ENCODE measurements at places on chromosomes 12 and 14. TPM values are rescaled to one million over a fixed set of nuclear protein-coding genes. Genes with fewer than 3 reads are reported as not detected.

GRCh38 chr12:21906919-21907493 is 34.2 kb downstream of the ABCC9 start:
- H3K4me3 ChIP-seq = no peak overlapping the region
- peaks cover 10% of the 10 kb centered on the region for H3K36me3 ChIP-seq
- DNase-seq = no peak
- H3K4me1 ChIP-seq = peaks cover 27% of the 10 kb centered on the region
- no peak overlapping the region for H3K27ac ChIP-seq

GRCh38 chr12:75685617-75686225 is 174.3 kb upstream of the KRR1 start:
- H3K4me1 ChIP-seq = peaks cover 18% of the 10 kb centered on the region
- H3K4me3 ChIP-seq = no peak overlapping the region
- H3K27ac ChIP-seq = no peak overlapping the region
- no peaks in the 10 kb centered on the region for H3K27me3 ChIP-seq

- peaks cover 6% of the 10 kb centered on the region for H3K36me3 ChIP-seq
- no peak overlapping the region for H3K27ac ChIP-seq
- H3K4me1 ChIP-seq = no peaks in the 10 kb centered on the region
- H3K27me3 ChIP-seq = no peaks in the 10 kb centered on the region
Measured at GRCh38 chr14:90293766-90294730, 37.7 kb downstream of the NRDE2 start.

Gene FAM90A1
- not detected for total RNA-seq

DNA sequence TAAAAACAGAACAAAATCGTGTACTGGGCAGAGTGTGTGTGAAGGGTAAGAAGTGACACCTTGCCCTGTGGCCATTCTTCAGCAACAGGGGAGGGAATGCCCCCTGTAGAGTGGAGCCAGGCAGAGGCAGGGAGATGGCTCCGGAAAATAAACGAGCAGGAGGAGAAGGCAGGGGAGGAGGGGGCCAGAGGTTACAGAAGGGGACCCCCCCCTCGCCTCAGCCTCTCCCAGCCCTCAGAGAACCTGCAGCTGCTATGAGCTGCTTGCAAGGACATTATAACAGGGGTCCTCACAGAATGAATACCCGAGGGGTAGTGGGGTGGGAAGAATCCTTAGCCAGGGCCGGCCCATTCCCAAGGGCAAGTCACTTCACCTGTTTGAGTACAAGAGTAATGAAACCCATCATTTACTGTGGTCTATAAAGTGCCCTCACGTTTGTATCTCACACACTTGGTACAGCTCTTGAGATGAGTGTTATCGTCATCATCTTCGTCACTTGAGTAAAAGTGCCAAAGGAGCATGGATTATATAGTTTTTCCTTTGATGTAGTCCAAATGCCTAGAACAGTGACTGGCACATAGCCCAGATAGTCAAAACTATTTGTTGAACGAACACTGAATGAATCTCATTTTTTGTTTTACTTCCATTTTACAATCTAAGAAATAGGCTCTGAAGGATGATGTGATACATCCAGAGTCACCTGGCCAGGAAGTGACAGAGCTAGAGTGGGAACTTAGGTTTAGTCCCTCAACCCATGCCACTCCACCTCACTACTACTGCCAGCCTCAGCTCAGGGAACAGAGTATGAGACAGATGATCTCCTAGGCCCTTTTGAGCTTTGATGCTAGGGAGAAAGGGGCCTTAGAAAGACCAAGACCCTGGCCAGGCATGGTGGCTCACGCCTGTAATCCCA is 14.5 kb downstream of the SCNN1A start:
- H3K36me3 ChIP-seq = no peaks in the 10 kb centered on the region
- H3K27me3 ChIP-seq = no peaks in the 10 kb centered on the region
- no peak overlapping the region for H3K27ac ChIP-seq
- DNase-seq = no peak
- no peak overlapping the region for H3K4me3 ChIP-seq

DNA sequence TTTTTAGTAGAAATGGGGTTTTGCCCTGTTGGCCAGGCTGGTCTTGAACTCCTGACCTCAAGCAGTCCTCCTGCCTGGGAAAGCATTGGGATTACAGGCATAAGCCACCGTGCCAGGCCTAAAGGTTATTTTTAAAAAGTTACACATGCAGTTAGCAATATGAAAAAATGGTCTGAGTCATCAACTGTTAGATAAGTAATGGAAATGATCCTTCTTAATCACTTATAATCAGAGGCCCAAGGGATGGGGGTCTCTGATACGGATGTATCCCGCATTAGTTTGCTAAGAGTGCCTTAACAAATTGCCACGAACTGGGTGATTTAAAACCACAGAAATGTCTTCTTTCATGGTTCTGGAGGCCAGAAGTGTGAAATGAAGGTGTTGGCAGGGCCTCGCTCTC is 54.1 kb upstream of the FERMT2 start:
- no peaks in the 10 kb centered on the region for H3K36me3 ChIP-seq
- H3K27ac ChIP-seq = no peak overlapping the region
- peaks cover 15% of the 10 kb centered on the region for H3K4me1 ChIP-seq
- H3K27me3 ChIP-seq = no peaks in the 10 kb centered on the region
- no peak overlapping the region for H3K4me3 ChIP-seq
- no peak for DNase-seq

Gene NEK9
- total RNA-seq = 113 TPM

- no peak within 1 kb of the TSS for H3K4me3 ChIP-seq
- peaks cover 3% of the 10 kb centered on the region for H3K36me3 ChIP-seq
- H3K4me1 ChIP-seq = no peaks in the 10 kb centered on the region
- H3K27me3 ChIP-seq = peaks cover 29% of the 10 kb centered on the region
Measured at GRCh38 chr12:48482198-48482597, at the start of gene C12orf54. C12orf54 (plus strand) TSS chr12:48482498; CDS start chr12:48483297, 799 bp downstream.

Gene SPTB
- 0.18 TPM for total RNA-seq

GRCh38 chr14:82047777-82048470 is 514.3 kb upstream of the SEL1L start:
- H3K4me3 ChIP-seq = no peak overlapping the region
- no peak for DNase-seq
- no peaks in the 10 kb centered on the region for H3K36me3 ChIP-seq
- H3K4me1 ChIP-seq = peaks cover 27% of the 10 kb centered on the region
- H3K27ac ChIP-seq = no peak overlapping the region

Gene CPNE6
- not detected for total RNA-seq

Gene GUCY2C
- total RNA-seq = not detected

- H3K36me3 ChIP-seq = no peaks in the 10 kb centered on the region
- no peak overlapping the region for H3K27ac ChIP-seq
- DNase-seq = no peak
- no peak overlapping the region for H3K4me3 ChIP-seq
Measured at GRCh38 chr14:44699391-44699790, 192.3 kb upstream of the FSCB start.

Gene PRB2
- total RNA-seq = not detected

- H3K4me1 ChIP-seq = peaks cover 31% of the 10 kb centered on the region
- H3K27me3 ChIP-seq = no peaks in the 10 kb centered on the region
- peak; percentile 4 for DNase-seq
- peak overlapping the region; percentile 95 for H3K4me3 ChIP-seq
- H3K36me3 ChIP-seq = peaks cover 5% of the 10 kb centered on the region
Measured at GRCh38 chr12:93468008-93468371, 676 bp downstream of the MRPL42 start.

DNA sequence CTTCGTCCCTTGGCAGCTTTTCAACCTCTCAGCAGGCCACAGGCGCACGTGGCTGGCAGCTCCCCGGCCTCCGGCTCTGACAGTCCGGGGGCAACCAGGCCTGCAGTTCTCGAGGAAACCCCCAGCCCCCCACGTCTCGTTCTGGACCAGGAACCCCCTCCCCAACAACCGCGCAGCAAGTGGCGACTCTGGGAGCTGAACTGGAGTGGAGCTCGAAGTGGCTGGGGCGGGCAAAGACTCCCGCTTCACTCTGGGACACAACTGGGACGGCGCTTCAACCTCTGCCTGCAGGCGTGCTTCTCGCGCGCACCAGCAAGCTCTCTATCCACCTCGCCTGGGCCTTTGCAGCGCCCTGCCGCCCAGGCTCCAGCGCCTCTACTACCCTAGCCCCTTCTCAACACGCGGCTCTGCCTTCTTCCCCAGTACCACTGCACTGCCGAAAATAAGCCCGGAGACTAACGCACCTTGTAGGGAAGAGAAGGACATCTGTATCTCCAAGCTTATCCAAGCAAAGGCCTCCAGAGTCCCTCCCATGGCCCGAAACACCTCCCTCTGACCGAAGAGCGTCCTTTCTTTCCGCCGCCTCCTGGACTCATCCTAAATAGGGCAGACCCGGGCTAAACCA is 2.4 kb upstream of the NKX2-1 start:
- peaks cover 100% of the 10 kb centered on the region for H3K27me3 ChIP-seq
- H3K36me3 ChIP-seq = no peaks in the 10 kb centered on the region

Gene RPL10L
- not detected for total RNA-seq

Gene RERG
- 0.61 TPM for total RNA-seq

- no peak overlapping the region for H3K27ac ChIP-seq
- no peak overlapping the region for H3K4me3 ChIP-seq
- peaks cover 9% of the 10 kb centered on the region for H3K4me1 ChIP-seq
- H3K27me3 ChIP-seq = peaks cover 8% of the 10 kb centered on the region
- no peak for DNase-seq
Measured at GRCh38 chr12:111260732-111261131, 108.2 kb downstream of the PHETA1 start.

DNA sequence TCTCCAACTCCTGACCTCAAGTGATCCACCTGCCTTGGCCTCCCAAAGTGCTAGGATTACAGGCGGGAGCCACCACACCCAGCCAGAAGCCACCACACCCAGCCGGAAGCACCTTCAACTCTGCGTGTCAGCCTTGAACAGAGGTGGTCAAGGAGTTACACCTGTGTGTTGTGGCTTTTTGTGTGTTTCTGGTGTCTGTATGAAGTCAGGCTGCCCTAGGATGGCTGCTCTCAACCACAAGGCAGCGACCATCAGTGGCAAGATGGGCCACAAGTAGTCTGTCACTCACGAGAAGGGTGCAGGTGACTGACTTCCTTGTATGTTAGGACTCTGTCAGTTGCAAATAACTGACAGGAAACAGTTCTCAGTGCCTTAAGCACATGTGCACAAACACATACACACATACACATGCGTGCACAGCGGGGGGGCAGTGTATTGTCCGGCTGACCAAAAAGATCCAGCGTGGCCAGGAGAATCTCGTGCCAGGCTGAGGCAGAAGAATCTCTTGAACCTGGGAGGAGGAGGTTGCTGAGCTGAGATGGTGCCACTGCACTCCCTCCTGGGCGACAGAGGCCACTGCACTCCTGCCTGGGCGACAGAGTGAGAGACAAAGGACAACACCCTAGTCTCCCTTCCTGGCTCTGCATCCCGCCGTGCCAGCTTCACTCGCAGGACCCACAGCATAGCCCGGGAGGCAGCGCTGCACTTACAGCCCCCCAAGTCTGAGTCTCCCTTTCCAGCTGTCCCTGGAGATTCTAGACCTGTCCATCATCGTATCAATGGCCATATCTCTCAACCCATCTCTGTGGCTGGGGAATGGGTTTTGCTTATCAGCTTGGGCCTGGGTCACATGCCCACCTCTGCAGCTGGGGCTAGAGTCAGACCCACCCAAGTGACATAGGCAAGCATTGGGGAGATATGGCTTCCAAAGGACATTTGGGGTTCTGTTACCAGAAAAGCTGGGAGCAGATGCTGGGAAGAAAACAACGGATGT is 13.7 kb downstream of the P2RX4 start:
- no peak overlapping the region for H3K27ac ChIP-seq
- H3K36me3 ChIP-seq = no peaks in the 10 kb centered on the region
- H3K4me1 ChIP-seq = no peaks in the 10 kb centered on the region
- H3K27me3 ChIP-seq = no peaks in the 10 kb centered on the region
- DNase-seq = no peak

Gene EMP1
- 0.30 TPM for total RNA-seq

DNA sequence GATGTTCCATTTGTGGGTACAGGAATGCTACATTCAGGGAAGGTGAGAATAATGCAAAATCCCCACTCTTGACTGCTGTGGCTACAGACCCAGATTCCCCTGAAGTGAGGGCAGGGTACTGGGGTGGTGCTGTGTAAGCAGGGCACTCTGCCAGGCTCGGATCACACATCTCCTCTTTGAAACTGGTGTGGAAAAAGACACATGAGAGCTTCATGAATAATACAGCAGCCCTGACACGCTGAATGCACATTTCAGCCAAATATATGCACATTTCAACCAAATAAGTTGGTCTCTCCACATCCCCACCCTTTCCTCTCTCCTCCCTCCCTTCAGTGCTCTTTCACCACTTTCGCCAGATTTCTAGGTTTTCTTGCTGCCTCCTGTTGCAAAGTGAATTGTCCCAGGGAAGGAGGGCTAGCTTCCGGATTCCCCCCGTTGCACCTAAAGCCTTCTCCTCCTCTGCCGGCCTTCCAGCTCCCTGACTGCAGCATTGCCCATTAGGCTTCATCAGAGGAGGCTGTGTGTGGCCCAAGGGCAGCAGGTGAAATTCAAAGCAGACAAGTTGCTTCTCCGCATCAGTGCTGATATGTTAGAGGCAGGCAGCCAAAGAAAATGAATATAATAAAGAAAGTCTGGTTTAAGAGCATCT is 118.2 kb upstream of the TMCC3 start:
- H3K4me3 ChIP-seq = no peak overlapping the region
- no peak for DNase-seq
- no peak overlapping the region for H3K27ac ChIP-seq
- peaks cover 27% of the 10 kb centered on the region for H3K4me1 ChIP-seq
- no peaks in the 10 kb centered on the region for H3K36me3 ChIP-seq

DNA sequence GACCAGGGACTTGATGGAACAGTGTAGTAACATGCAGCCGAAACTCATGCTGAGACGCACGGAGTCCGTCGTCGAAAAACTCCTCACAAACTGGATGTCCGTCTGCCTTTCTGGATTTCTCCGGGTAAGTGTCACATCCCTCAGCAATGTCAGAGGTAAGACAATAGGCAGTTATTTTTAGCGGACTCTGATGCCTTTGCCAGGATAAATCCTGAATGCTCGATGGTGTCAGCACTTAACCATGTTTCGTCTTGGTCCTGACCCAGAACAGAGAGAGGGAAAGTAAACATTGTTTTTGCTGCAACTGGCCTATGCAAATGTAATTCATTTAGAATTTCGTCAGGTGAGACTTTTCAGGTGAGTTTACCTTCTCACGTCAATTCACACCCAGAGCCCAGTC is 112.3 kb downstream of the PLXNC1 start:
- H3K36me3 ChIP-seq = peaks cover 16% of the 10 kb centered on the region
- H3K4me3 ChIP-seq = no peak overlapping the region
- H3K27me3 ChIP-seq = no peaks in the 10 kb centered on the region

GRCh38 chr12:52519826-52520662 is at the start of gene KRT5:
KRT5 (minus strand) TSS chr12:52520394; CDS start chr12:52520296, 98 bp downstream.
- no peaks in the 10 kb centered on the region for H3K36me3 ChIP-seq
- no peak within 1 kb of the TSS for H3K27ac ChIP-seq
- H3K4me3 ChIP-seq = no peak within 1 kb of the TSS

DNA sequence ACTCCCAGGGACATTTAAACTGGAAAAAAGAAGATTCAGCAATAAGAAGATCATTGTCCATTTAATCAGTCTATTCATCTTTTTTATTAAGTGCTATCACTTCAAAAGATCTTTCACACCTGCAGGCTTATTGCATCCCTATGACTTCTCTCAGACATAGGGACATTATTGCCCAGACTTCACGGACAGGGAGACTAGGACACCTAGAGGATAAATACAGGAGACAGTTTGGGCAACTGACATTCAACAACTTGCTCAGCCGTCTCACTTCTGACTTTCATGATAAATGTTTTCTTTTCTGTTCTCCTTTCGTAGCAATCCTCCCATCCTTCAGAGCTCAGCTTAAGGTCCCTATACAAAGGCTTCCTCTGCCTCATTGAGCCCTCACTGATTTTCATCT is 84.3 kb downstream of the TMEM30B start:
- no peak overlapping the region for H3K27ac ChIP-seq
- no peak for DNase-seq
- H3K4me3 ChIP-seq = no peak overlapping the region
- H3K36me3 ChIP-seq = no peaks in the 10 kb centered on the region
